Activated CD4-positive, CD25-positive, alpha-beta regulatory T cell (primary cell): ENCODE measurements at places on chromosomes 11 and 22.

DNA sequence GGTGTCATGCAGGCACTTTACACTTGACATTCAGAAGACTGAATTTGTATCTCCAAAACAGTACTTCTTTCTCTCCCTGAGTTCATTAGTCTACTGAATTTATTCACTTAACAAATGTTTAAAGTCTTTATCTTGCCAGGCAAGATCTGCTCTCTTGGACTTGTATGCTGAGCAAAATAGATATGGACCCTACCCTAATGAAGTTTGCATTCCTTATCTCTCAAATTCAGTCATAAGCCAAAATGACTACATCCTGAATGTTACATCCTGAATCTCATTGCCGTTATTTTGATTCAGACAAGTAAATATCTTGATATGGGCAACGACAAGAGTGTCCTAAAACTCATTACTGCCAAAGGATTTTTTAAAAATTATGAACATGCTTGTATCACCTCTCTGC lies 29.7 kb downstream of the FAR1 start:
- no peak for DNase-seq

DNA sequence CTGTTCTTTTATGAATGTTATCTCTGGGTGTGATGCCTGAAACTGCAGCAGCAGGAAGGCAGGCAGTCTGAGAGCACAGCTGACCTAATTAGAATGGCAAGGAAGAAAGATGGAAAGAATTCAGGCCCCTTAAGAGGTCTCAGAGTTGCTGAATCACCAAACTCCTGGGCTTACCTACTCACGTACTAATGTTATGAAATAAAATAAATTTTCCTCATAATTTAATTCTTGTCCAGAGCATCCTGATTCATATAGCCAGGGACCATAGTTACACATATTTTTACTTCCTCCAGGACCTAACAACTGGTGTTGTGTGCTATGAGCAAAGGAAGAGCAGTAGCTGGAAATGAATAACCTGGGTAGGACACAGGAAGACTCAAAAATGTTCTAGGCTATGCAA lies 41.9 kb downstream of the SNX19 start:
- no peak for DNase-seq

GRCh38 chr11:70108250-70108649 lies 30.1 kb downstream of the ANO1 start:
- DNase-seq = no peak

DNA sequence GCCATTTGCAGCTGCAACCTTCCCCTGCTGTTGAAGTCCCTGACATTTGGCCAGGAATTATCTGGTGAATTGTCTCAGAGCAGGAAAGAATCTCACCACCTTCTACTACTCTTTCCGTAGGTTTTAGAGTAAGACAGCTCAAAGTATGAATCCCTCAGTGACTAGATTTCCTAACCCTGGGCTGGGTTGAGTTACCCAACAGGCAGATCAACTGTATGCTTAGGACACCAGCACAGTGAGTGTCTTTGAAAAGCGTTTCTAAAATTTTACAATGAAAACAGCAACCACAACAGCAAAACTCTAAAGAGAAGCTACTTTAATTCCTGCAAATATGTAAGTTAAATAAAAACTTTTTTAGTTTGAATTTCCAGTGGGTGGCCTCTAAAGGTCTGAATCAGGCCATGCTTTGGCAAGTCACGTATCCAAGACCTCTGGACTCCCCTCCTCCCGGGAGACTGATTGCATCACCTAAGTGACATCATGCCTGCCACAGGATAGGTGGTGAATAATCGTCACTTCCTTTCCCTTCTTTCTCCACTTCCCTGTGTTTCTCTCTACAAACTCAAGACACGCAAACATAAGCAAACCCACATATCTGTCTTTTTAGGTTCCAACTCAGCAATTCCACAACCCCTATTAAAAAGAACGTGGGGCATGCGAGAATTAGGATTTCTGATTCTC lies 7.8 kb downstream of the OR8B12 start:
- no peak for DNase-seq

DNA sequence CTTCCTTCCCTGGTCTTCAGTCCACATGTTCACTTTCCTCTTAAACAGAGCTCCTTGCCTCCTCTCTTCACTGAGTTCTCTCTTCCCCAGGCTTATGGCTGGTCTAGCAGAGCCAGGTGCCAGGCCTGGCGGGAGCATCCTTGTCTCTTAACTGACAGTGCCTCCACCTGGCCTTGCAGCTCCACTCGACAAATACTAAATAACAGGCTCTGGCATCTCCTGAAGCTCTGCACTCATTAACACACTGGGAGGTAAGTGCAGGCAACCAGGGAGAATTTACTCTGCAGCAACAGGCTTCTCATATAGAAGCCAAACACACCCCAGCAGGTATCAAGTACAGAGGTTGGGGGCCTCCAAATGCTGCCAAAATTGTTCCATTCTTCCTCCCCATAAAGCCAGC lies 438.1 kb downstream of the SOX6 start:
- DNase-seq = no peak

DNA sequence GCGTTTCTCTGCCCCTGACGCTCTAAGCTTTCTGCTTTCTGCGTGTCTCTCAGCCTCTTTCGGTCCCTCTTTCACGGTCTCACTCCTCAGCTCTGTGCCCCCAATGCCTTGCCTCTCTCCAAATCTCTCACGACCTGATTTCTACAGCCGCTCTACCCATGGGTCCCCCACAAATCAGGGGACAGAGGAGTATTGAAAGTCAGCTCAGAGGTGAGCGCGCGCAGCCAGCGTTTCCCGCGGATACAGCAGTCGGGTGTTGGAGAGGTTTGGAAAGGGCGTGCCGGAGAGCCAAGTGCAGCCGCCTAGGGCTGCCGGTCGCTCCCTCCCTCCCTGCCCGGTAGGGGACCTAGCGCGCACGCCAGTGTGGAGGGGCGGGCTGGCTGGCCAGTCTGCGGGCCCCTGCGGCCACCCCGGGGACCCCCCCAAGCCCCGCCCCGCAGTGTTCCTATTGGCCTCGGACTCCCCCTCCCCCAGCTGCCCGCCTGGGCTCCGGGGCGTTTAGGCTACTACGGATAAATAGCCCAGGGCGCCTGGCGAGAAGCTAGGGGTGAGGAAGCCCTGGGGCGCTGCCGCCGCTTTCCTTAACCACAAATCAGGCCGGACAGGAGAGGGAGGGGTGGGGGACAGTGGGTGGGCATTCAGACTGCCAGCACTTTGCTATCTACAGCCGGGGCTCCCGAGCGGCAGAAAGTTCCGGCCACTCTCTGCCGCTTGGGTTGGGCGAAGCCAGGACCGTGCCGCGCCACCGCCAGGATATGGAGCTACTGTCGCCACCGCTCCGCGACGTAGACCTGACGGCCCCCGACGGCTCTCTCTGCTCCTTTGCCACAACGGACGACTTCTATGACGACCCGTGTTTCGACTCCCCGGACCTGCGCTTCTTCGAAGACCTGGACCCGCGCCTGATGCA lies at the start of gene MYOD1:
TSS of gene MYOD1 (plus strand) at position 544 of the 910 bp plus-strand sequence. CDS start at position 756, 212 bp downstream.
- DNase-seq = no peak

DNA sequence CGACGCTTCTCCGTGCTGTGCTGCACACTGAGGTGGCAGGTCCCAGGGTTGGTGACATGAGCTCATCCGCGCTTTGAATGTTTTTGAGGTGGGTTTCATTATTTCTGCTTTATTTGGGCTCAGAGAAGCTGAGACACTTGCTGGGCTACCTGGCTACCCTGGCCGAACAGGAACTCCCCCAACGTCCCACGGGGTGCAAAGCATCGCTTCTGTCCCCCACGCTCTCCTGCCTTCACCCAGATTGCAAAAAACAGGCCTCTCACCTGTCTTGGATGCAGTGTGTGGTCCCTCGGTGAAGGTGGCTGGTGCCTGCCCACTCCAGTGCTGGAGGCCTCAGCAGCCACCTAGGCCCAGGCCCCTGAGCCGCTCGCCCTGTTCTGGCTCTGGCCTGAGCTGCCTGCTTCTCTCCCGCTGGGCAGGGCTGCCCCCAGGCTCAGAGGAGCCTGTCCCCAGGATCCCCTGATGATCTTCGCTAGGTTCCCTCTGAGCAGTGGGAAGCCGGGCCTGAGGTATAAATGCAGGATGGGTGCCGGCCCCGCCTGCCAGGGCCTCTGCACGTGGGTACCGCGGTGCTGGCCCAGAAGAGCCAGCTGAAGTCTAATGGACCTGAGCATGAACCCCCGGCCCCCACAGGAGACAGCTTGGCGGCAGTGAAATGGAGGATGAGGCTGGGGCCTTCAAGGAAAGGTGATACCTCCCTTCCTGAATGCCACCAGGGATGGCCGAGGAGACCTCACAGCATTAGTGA lies 15.8 kb upstream of the MRGPRD start:
- no peak for DNase-seq

DNA sequence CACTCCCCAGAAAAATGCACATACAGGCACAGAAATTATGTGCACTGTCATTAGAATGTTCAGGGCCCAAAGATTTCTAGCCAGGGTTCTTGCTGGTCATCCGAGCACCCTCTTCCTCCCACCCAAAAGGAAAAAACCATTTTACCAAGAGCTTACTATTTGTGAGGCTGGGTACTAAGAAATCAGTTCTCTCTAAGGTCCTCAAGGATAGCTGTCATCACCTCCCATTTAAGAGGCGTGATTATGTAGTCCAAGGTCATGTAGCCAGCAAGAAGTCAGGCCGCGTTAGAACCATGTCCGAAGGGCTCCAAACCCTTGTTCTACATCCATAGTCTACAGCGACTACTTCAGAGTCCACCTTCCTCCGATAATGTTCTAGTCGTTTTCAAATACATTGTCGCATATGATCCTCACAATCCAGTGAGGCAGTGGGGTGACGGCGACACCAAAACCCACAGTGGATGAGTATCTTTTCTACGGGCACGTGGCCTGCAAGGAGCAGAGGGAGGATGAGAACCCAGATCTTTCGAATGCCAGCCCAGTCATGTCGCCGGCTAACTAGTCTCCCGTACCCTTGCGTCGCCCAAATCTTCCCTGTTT lies 634 bp downstream of the TIMM8B start:
- DNase-seq = no peak

GRCh38 chr11:40885250-40885954 lies 574.0 kb downstream of the LRRC4C start:
- DNase-seq = no peak

GRCh38 chr11:5703741-5704536 lies 14.3 kb downstream of the TRIM22 start:
- DNase-seq = no peak

DNA sequence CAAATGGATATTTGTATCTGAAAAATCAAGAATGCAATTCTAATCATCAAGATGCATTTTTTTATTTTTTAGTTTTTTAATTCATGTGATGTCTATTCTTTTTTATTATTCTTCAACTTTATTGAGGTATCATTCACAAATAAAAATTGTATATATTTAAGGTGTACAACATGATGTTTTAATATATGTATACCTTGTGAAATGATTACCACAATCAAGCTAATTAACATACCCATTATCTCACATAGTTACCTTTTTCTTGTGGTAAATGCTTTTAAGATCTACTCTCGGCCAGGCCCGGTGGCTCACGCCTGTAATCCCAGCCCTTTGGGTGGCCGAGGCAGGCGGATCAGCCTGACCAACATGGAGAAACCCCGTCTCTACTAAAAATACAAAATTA lies 3.7 kb downstream of the HBB start:
- no peak for DNase-seq

DNA sequence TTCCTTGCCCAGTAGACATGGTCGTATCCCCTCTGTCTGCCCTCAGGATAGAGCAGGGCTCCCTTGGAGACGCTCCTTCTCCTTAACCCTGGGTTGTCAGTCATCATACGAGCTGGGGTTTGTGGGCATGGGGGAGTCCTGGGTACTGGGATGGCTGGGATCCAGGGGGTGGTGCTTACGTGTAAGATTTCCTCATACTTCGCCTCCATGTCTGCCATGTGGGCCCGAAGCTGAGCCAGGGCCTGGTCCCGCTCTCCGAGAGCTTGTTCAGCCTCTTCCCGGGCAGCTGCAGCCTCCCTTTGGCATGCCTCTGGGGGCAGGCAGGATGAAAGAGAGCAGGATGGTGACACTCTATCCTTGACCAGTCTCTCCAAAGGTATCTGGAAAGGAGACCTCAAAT lies 5.3 kb downstream of the NHERF4 start:
- no peak for DNase-seq
